Hematopoietic multipotent progenitor cell treated with erythropoietin and hydrocortisone succinate and interleukin-3 and kit ligand, for 4 days (in vitro differentiated cells): ENCODE measurements at places on chromosomes 5 and 9.

DNA sequence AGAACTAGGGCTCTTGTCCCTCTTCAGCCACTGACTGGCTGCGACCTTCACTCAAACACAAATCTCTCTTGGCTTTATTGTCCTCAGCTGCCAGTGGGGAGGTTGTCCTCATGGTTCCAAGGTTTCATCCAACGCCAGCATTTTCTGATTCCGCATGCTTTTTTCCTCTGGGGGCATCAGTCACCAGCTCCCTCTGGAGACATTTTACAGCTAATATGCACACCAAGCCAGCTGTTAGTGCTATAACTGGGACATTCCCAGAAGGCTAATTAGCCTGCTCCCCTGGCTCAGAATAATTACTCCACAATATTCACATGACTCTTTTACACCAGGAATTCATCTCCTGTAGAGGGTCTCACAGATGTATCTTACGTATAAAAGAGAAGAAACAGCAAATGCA lies 193.6 kb upstream of the ANKRD55 start:
- no peak for DNase-seq

GRCh38 chr5:133398646-133399101 lies 213.7 kb downstream of the FSTL4 start:
- no peak for DNase-seq

- peak; percentile 69 for DNase-seq
Measured at GRCh38 chr9:129619787-129620668, 873 bp downstream of the C9orf50 start.

DNA sequence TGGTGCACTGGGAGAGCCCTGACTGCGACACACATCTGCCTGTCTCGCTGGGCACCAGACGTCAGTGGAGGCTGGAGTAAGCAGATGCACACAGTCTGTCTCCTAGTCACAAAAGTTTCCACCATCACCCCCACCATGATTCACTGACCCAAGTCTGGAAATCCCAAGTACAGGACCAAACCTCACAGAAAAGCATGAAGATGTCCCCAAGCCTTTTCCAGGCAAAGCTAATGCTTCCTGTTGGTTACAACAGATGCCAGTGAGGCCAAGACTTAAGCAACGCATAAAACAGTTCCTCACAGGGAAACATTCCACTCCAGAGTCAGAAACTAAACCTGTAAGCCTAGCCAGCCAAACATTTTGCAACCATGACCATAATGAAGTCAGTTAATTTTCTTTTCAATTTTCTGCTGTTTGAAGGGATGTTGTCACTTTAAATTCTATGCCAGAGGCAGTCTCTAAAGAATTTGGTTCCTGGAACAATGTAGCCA lies 259.3 kb upstream of the SLC30A5 start:
- no peak for DNase-seq

GRCh38 chr9:132242621-132243155 lies 80.8 kb downstream of the NTNG2 start:
- DNase-seq = peak; percentile 25

DNA sequence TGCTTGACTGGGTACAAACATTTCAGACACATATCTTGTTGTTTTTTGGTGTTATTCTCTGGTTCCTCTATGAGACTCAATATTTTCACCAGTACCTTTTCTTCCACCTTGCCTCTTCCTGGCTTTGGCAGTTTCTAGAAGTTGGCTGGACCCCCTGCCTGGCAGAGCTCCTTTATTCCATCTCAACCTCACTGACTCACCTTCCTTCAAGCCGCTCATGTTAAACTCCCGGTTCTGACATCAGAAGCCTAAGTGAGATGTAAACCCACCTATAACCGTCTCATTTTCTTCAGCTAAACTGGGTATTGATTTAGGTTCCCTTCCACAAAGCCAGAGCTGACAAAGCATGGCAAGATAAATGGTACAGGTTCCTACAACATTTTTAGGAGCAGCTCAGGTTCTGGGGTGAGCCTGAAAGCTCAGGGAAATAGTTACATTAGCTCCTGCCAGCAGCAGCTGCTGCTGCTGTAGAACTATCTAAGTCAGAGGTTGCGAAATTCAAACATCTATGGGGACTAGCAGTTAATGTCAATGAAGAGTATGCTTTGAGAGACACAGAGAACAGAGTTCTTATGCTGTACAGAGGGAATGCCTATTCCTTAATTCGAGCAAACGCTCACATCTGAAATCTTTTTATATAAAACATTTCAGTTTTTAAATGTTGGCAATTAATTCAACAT lies 197.1 kb upstream of the NR3C1 start:
- peak; percentile 70 for DNase-seq

DNA sequence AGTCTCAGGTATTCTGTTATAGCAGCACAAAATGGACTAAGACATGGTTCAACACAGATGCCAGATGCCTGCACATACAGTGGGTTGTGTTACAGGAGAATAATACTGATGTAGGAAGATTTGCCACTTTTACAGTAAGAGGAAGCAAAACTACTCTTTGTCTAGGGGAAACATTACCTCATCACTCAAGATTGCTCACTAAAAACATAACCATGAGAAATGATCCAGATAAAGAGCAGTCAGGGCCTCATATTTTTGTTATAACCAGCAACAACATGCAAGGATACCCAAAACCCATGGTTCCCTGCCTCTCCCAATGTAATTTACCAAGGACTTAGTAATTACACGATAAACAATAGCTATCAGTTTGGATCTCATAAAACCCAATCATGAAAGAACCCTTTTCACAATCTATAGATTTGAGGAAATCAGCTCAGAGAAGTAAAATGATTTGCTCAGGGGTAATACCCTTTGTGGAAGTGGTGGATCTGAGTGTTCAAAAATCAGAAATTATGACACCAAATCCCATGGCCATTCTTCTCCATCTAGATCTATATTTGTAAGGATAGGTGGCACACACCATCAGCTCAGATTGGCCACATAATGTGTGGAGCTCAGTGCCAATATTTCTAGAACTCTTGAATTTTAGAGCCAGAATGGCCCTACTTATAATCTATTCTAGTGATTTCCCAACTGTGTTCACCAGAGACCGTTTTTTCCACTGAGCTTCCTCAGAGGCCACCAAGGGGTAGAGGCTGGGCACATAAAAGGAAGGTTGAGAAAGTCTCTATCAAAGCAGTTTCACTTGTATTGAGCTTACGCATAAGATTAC lies 27.8 kb downstream of the DPYSL3 start:
- peak; percentile 19 for DNase-seq

- DNase-seq = no peak
Measured at GRCh38 chr5:159392871-159393270, 62.6 kb upstream of the IL12B start.

DNA sequence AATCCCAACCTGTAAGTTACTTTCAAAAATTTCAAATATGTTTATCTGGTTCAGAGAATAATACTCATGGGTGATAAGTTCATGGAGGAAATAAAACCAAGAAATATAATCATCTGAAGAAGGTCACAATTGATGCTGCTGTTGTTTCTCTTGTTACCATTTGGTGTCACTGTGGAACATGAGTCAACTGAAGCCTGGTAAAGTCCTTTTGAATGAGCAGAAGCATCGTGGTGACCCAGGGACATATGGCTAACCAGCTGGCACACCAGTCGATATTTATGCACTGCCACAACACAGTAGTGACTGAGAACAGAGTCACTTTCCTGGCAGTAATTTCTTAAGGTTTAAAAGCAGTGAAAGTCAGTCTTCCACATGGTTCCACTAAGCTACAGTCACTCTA lies 612.9 kb upstream of the TLE4 start:
- DNase-seq = peak; percentile 17

GRCh38 chr5:10667431-10668057 lies 93.5 kb downstream of the DAP start:
- no peak for DNase-seq

DNA sequence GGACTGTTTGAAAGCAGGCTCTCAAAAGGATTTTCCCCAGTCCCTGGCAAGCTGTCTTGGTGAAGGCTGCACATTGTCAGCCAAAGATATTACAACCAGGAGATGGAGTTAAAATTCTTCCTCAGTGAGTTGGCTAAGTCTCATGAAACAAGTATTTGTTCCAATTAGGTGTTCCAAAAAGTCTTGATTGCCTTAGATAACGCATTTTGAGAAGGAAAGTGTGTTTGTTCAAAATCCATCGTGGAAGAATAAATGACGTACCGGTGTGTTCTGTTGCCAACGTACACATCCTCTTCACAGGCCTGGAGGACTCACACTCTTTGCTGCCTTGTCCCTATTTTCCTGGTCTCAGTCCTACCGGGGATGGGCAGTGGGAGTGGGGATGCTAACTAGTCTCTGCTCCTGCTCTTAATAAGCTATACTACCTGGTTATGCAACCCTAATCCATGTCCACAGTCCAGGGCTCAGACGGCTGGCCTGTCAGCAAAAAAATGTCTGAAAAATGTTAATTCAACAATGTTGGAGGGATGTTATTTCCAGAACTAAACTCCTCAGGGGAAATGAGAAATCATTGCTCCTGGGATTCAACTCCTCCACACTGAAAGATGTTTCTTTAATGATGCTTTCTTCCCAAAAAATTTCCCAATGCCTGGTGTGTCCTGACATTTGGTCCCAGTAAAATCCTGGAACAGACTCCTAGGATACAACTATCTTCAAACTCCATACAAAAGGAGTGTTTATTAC lies 175.3 kb upstream of the KLF9 start:
- no peak for DNase-seq

DNA sequence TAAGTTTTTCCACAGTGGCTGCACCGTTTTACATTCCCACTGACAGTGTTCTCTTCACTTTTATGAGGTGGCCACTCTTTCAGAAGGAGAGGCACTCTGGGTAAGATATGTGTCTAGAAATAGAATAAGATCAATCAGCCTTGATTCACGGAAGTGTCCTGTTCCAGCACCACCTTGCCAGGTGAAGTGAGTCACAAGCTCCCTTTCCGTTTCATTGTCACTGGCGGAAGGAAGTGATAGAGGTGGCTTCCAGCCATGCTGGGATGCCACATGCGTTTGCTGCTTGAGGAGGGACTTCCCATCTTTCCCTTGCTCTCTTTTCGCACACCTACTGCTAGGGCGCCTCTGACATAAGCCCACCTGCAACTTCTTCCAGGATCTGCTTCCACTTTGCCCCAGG lies 217.1 kb downstream of the PIK3R1 start:
- no peak for DNase-seq

- DNase-seq = no peak
Measured at GRCh38 chr5:148471379-148471778, 87.6 kb downstream of the FBXO38 start.

- DNase-seq = no peak
Measured at GRCh38 chr5:174307656-174308271, 262.3 kb downstream of the NSG2 start.

DNA sequence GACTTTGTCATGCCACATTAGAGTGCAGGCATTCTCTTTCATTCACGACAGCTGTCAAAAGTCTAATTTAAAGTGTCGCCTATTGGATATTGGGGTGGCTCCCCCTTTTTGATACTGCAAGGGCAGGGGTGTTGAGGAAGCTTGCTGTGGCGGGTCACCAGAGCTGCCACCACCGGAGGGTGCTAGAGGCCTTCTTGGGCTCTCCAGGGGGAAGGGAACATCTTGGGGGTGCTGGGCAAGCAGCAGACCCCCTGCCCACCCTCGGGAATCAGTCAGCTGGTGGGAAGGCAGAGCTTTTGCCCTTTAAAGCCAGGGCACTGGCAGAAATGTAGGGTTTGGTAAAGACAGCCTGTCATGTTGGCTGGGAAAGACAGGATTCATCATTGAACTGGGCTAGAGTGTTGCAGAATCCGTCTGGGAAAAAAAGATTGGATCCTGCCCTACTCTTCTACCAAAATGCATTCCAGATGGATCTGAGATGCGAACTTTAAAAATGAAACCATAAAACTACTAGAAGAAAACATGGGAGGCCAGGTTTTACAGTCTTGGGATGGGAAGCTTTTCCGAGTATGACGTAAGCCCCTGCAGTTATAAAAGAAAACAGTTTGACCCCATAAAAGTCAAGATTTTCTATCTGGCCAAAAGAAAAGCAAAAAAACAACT lies 22.3 kb downstream of the COL5A1 start:
- DNase-seq = no peak

DNA sequence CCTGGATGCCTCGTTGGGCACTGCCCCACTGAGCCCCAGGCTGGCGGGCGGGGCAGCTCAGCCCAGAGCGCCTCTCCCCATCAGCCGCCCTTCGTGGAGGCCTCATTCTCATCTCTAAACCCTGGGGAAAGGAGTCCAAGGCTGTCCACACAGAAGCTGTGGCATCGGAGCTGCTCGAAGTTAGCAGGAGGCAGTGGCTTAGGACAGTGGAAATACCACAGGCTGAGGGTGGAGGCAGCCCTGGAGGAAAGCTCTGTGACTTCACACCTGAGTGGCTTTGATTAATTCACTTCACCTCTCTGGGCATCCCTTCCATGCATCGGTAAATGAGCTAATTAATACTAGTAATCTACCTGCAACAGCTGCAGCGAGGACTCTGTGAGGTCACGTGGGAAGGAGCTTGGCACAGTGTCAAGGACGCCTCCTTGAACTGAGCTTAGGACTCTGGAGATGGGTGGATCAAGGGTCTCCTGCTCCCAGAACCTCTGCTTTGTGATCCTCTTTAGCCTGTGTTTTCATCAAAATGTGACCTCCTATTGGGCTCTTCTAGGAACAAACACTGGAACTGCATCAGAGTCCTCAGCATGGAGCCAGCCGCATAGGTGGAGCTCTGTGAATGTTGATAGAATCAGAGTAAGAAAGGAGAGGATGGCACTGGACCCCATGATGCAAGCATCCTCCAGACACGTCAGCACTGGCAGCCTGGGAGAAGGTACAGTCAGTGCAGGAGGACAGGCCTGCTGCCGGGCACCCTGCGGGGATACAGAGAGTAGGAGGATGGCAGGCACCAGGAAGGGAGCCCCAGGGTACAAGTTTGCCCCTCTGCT lies 842 bp upstream of the ANGPTL2 start:
- no peak for DNase-seq

GRCh38 chr5:52838326-52839015 lies 50.8 kb downstream of the ITGA1 start:
- DNase-seq = no peak

GRCh38 chr5:473551-474192 lies 30.7 kb downstream of the EXOC3 start:
- DNase-seq = peak; percentile 59

DNA sequence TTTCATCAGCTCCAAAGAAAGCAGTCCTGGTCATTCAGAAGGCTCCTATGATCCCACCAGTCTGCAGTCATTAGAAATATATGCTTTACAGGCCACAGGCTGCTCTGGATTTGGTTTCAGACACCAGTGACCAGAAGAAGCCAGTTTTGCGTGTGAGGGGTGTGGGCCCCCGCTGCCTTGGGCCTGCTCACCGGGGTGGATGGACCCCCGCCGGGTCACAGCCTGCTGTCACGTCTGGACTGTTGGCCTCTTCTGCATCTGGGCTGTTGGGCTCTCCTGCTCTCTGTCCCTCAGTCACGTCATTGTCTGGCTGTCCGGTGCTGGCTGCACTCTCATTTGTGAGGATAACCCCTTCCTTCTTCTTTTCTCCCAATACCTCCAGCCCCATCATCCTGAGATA lies 33.1 kb downstream of the NSUN2 start:
- DNase-seq = no peak

DNA sequence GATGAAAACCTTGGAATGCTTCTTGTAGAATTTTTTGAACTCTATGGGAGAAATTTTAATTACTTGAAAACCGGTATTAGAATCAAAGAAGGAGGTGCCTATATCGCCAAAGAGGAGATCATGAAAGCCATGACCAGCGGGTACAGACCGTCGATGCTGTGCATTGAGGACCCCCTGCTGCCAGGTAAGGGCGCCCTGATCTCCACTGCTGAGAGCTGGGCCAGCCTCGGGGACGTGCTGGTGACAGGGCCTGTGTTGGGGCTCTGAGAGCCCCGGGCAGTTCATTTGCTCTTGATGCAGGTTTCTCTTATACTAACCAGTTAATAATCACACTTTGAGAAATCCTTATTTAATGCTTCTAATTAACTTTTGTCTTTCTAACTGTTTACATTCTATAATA lies 33.0 kb downstream of the TENT4A start:
- DNase-seq = no peak

- DNase-seq = no peak
Measured at GRCh38 chr9:114336157-114336556, 6.5 kb downstream of the ORM2 start.
